Frontal cortex (tissue), 4 donors: ENCODE measurements at places on chromosomes 4 and X. TPM values are rescaled to one million over a fixed set of nuclear protein-coding genes. Genes with fewer than 3 reads are reported as not detected.

The RASGEF1B gene
- 48.1 TPM for total RNA-seq

The ARR3 gene
- total RNA-seq: not detected

The S100P gene
- total RNA-seq: 0.41 TPM

The DRD5 gene
- total RNA-seq: 2.0 TPM

The RGN gene
- total RNA-seq: 2.9 TPM

The VCX gene
- total RNA-seq: not detected

The PCGF3 gene
- total RNA-seq: 62.8 TPM
